Fibroblast of lung (primary cell): ENCODE measurements at places on chromosomes 16 and 17.

- peak; percentile 64 for DNase-seq
Observed at GRCh38 chr16:477301-478157, 50.0 kb upstream of the CAPN15 start.

- DNase-seq = peak; percentile 65
Observed at GRCh38 chr17:48244121-48244711, 136.7 kb downstream of the SNX11 start.

GRCh38 chr17:35345926-35346771 is 27.3 kb downstream of the SLFN11 start:
- DNase-seq = peak; percentile 33

DNA sequence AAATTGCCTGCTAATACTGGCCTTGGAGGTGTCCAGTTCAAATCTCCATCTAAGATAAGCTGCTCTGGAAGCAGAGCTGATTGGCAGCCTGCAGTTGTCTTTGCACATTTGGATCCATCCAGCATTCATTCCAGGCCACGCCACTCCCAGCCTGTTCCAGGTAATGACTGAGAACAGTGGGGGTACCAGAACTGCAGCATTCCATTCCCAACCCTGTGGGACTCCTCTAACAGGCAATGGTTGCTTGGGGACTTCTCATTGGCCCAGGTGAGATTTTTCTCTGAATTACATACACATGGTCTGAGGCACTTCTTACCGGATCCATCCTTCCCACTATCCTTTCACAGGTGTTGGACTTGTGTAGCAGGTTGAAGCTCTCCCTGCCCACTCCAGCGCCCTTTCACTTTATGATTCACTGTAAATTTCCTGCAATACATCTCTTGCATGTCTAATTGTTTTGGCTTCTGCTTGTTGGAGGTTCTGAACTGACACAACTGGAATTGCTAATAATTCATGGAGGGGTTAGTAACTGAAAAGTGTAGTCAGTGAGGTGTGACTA is 206.1 kb upstream of the ZFHX3 start:
- no peak for DNase-seq

- DNase-seq = no peak
Observed at GRCh38 chr17:29255926-29256522, 9.4 kb downstream of the CRYBA1 start.

GRCh38 chr16:76204249-76204648 is 73.0 kb upstream of the CNTNAP4 start:
- DNase-seq = no peak

DNA sequence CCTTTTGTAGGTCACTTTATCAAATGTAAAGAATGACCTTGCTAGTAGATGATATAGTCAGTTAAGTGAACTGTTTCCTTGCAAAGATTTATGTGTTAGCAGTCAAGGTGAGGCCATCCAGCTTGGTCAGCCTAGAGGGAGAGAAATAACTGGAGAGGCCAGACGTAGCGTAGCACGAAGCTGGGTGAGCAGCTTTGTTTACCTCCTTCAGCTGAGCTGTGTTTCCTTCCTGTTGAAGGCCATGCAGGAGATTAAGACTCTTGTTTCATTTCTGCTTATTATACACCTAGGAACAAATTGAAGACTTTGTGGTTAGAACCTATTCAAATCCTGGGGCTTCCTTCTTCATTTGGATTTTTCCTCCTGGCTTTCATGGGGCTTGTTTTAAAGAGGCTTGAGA is 267.1 kb downstream of the PHKB start:
- no peak for DNase-seq

- peak; percentile 72 for DNase-seq
Observed at GRCh38 chr17:7329997-7330637, 982 bp upstream of the NEURL4 start.

DNA sequence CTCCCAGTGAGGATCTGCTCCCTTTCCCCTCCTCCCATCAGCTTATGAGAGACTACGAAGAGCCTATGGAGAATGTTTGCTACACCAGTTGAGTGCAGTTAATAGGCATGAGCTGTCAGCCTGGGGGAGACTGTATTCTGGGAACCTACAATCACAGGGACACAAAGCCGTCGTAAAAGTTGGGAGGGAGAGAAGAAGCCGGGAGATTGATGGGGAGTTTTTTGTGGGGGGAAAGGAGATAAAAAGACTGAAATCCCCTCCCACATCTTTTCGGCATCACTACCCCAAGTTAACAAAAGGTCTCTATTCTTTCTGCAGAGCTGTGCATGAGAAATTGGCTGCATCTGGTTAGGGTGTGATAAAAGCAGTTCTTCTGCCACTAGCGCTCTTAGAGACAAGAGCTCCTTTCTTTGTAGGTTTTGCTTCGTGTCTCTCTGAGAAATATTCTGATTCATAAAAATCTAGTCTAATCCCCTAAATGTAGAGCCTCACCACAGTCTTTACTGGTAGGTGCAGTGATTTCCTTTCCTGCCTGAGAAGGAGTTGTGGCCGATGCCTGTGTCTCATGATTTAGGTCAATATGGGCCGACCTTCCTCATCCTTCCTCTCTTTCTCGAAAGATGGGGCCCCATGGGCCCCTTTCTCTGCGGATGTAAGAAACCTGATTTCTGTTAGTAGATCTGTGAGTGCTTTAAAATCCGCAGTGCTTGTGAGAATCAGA is 77.4 kb downstream of the BPTF start:
- DNase-seq = no peak

DNA sequence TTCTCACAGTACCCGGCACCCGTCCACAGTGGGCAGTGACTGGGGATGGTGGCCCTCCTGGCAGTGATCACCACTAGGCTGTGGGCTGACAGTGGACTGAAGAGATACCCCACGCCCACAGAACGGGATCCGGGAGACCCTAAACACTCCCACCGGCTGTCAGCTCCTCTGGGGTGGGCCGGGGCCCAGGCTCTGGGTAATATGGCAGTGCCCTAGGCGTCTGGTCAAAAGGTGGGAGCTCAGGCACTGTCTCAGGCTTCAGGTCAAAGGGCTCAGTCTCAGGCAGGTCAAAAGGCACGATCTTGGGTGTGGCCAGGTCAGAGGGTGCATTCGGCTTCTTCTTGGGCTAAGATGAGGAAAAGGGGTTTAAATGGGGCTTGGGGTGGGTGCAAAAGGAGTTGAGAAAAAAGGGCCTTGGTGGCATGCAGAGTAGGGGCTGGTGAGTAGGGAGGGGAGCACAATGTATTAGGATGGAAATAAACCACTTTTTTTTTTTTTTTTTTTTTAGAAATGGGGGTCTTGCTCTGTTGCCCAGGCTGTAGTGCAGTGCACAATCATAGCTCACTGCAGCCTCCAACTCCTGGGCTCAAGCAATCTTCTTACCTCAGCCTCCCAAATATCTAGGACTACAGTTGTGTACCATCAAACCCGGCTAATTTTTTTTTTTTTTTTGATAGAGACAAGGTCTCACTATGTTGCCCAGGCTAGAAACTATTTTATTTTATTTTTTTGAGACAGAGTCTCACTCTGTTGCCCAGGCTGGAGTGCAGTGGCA is 11.0 kb downstream of the CAVIN1 start:
- DNase-seq = no peak

- DNase-seq = peak; percentile 63
Observed at GRCh38 chr17:15261258-15261801, 3.8 kb downstream of the PMP22 start.

DNA sequence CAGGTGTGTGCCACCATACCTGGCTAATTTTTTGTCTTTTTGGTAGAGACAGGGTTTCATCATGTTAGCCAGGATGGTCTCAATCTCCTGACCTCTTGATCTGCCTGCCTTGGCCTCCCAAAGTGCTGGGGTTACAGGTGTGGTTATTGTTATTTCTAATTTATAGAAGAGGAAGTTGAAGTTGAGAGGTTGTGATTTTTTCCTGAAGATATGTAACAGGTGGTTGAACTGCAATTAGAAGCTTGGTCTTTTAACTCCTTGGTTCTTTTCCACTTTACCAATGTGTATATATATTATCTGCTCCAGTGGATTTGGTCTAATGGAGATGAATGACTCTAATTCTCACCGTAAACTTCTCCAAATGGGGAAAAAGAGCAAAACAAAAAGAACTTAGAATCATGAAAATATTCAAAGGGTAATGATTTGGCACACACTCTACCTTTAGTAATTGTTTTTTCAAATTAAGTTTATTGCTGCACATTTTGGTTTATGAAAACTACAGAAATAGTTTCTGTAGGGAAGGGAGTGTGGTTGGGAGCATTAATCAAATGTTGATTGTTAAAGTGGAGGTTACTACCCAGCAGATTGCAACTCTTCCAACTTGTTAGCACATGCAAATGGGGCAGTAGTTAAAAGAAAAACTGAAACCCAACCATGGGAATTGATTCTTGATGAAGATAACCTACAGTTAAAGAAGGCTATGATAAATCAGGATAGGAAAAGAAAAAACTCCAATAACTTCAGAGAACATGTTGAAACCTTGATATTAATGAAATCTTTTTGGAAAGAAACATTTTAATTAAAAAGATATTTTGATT is 1.8 kb upstream of the KRT10 start:
- DNase-seq = no peak

DNA sequence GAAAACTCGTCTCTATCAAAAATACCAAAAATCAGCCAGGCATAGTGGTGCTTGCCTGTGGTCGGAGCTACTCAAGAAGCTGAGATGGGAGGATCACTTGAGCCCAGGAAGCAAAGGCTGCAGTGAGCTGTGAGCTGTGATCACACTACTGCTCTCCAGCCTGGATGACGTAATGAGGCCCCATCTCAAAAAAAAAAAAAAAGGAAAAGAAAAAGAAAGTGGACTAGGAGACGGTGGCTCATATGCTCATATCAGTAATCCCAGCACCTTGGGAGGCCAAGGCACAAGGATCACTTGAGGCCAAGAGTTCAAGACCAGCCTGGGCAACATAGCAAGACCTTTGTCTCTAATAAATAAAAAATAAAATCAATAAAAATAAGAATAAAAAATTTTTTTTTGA is 8.8 kb upstream of the SUMO2 start:
- DNase-seq = peak; percentile 50

DNA sequence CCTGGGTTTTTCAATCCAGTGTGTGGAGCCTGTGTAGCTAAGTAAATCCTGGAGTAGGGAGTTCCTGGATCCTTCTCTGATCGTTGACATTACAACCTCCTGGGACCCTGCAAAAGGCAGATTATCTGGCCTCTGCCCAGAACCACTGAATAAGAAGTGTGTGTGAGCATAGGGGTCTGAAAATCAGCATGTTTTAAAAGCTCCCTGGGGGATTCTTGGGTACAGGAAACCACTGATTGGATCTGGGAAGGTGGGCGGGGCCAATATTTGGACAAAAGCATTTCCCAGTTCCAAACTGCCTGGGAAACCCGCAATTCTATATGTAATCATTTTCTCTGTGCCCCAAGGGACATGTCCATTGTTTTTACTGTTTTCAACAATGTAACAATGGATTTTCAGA is 27.2 kb upstream of the BEAN1 start:
- no peak for DNase-seq

DNA sequence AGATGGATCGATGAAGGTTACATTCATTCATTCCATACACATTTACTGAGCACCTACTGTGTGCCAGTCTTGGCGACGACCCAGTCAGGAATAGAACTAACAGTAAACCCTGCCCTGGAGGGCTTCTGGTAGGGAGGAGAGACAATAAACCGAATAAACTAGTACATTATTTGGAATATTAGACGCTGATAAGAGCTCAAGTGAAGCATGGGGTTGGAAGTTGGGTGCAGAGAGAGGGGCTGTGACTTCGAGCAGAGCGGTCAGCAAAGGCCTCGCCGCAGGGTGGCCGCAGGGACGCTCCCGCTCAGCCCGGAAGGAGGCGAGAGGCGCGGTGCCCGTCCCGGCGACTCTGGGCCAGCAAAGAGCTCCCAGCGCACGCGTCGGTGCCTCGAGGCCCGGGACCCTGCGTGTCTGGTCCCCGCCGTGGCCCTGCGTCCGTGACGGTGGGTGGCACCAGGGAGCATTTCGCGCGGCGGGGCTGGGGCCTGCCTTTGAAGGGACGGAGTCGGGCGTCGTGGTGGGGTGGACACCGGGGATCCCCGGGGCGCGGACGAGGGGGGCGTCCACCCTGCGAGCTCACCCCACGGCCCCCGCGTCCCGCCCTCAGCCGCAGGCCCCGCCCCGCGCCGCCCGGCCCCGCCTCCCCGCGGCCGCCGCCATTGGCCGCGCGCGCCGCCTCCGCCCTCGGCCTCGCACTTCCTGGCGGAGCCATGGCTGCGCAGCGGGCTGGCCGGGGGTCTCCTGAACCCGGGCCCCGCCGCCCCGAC is at the start of gene KLHL36:
Gene KLHL36 (plus strand): TSS at position 684 of the 767 bp plus-strand sequence. CDS start 2,357 bp downstream, outside the sequence.
- peak; percentile 20 for DNase-seq

GRCh38 chr17:57440522-57441269 is 184.4 kb downstream of the MSI2 start:
- peak; percentile 98 for DNase-seq

- DNase-seq = no peak
Observed at GRCh38 chr16:4401094-4401501, 15.3 kb downstream of the CORO7 start.

GRCh38 chr17:48997827-48998586 is 822 bp downstream of the IGF2BP1 start:
- DNase-seq = peak; percentile 35

GRCh38 chr16:48864055-48864454 is 254.1 kb upstream of the N4BP1 start:
- DNase-seq = no peak

- DNase-seq = no peak
Observed at GRCh38 chr16:31357324-31358109, 2.5 kb downstream of the ITGAX start.

DNA sequence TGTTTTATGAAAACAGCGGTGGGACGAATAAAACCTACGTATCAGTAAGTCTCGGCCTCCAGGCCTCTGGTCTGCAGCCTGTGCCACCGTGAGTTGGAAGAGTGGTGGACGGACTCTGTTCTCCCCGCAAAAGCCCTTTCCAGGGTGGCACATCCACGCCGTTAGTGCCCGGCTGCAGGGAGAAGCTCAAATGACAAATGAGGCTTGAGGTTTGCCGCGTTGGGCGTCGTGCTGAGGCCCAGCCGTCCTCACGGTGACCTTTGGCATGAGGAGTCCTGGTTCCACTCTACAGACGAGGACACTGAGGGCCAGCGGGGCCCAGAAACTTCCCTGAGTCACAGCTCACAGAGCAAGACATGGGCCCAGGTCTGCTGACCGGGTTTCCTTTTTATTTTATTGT is 40.2 kb downstream of the JPH3 start:
- no peak for DNase-seq

GRCh38 chr16:46895399-46896313 is 11.5 kb downstream of the GPT2 start:
- no peak for DNase-seq

GRCh38 chr17:41467561-41467960 is 375 bp upstream of the KRT32 start:
- DNase-seq = no peak

GRCh38 chr17:1376061-1376460 is 24.0 kb downstream of the YWHAE start:
- no peak for DNase-seq

- no peak for DNase-seq
Observed at GRCh38 chr17:81996232-81996756, 18.9 kb downstream of the ASPSCR1 start.
